ENCODE measurements at places on chromosomes 7 and 10.
A peak's percentile ranks its signal among the peaks of the same experiment; 100 is the strongest.

GRCh38 chr7:111865430-111865829, 303.1 kb upstream of the IMMP2L start:
- DNase-seq: no peak

DNA sequence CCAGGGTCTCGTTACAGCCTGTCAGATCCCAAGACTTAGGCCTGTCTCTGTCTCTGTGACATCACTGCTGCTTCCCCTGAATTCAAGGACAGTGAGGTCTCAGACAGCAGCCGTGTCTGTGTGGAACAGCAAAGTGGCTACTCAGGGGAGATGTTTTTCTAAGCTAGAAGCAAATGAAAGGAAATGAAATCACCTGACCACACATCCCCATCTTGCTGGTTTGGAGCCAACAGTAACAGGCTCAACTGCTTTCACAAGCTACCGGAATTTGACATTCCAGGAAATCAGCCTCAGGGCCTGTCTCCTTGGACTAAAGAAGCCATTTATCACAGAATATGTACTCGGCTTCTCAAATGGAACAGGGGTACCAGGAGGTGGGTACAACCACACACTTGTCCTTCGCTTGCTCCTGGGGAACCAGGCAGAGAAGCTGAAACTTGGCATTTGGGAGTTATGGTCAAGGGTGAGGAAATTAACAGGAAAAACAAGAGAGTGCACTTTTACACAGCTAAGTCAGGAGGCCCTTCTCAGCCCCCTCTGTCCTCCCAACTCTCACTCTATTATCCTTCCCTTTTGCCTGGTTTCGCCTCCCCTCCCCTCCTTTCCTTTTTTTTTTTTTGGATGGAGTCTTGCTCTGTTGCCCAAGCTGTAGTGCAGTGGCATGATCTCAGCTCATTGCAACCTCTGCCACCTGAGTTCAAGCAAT, 73.2 kb downstream of the SPDYE5 start:
- peak; percentile 23 for DNase-seq

- DNase-seq: no peak
Measured at GRCh38 chr7:103705542-103705941, 259.5 kb upstream of the SLC26A5 start.

DNA sequence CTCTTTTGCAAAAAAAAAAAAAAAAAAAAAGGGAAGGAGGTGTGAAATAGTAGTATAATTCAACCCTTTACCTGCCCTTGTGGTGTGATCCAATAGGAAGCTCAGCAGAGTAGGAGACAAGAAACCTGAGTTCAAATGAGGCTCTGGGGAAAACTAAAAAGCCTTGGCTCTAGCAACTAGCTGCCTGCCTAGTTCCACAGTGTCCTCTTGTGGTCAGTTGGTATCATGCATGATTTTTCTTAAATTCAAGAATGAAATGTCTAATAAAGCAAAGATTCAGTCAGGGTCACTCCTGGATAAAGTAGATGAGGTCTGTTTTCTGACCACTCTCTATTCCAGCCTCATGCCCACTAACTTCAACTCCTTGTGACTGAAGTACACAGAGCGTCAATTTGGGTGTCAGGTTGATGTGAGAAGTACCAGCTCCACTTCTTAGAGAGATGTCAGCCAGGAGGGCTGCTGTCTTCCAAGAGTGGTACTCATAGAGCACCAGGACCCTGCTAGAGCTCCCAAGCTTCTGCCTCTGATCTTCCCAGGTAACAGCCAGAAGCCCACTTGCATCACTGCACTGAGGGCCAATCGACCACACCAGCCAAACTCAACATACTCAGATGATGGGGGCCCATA, 10.5 kb downstream of the LSM5 start:
- DNase-seq: no peak

DNA sequence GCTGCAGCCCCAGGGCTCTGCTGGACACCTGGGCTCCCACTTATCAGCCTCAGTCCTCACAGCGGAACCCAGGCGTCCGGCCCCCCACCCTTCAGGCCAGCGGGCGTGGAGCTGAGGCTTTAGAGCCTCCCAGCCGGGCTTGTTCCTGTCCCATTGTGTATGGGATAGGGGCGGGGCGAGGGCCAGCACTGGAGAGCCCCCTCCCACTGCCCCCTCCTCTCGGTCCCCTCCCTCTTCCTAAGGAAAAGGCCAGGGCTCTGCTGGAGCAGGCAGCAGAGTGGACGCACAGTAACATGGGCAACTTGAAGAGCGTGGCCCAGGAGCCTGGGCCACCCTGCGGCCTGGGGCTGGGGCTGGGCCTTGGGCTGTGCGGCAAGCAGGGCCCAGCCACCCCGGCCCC, 2.7 kb downstream of the NOS3 start:
- no peak for DNase-seq

- no peak for DNase-seq
Measured at GRCh38 chr7:138515001-138515528, 55.0 kb downstream of the TRIM24 start.

DNA sequence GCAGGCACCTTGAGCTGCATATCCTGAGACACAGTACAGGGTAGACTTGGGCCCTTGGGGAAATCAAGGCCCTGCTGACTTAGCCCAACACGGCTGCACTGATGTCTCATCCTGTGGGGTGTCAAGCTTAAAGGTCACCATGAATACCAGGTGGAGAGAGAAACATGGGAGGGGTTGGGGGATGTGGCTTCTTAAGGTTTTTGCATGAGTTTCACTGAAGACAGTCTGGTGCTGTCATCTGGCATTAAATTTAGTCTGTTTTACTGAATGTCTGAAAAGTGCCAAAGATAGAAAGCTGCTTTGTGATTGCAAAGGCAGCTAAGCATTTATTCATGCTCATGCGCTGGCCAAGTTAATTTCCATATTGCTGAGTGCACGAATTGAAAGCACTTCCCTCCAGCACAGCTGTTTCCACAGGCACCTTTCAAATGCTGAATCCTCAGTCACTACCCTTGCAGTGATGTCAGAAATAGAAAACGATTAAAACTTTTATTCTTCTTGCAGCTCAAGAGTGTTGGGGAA, 102.1 kb downstream of the OSBPL3 start:
- DNase-seq: no peak

GRCh38 chr10:117928741-117929140, 118.0 kb downstream of the RAB11FIP2 start:
- DNase-seq: no peak

DNA sequence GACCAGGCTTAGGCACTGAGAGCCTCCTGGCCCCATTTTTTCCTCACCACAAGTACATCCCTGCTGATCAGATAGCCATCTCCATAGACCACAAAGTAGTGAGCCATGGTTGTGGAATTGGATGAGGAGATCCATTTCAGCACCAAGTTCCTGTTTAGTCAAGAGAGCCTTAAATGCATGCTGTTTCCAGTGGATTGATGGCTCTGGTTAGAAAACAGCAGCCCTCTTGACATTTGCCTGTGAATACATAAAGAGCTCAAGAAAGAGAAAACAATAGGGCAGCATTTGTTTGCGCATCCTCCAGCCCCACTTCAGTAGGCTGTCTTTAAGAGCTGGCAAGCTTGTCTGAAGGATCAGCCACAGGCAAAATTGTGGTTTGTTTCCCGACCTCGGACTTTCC, 251.2 kb downstream of the POU6F2 start:
- no peak for DNase-seq

GRCh38 chr7:22088827-22089226, 143.1 kb upstream of the CDCA7L start:
- no peak for DNase-seq

DNA sequence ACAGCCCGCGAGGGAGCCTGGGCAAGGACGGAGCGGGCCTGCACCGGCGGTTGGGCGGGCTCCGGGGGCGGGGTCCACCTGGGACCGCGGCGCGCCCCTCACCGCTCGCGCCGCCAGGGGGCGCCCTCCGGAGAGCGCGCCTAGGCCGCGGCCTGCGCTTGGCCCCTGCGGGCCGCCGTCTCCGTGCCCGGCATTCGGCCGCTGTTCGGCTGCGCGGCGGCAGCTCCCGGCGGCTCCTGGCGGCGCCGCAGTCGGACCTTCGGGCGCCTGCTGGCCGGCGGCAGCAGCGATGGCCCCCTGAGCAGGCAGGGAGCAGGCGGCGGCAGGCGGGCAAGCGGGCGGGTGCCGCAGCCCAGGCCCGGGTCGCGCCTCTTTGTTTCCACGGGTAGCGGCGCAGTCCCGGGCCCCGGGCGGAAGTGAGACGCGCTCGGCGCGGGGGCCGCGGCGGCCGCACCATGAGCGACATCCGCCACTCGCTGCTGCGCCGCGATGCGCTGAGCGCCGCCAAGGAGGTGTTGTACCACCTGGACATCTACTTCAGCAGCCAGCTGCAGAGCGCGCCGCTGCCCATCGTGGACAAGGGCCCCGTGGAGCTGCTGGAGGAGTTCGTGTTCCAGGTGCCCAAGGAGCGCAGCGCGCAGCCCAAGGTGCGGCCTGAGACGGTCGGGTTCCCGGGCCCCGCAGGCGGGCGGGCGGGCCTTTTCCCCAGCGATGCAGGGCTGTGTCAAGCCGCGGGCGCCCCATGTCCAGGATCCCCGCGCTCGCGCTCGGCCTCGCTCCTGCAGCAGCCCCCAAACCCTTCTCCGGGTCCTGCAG, at the start of gene INTS15:
TSS of gene INTS15 (plus strand) at position 193 of the 816 bp plus-strand sequence. CDS start at position 456, 263 bp downstream.
- DNase-seq: no peak

DNA sequence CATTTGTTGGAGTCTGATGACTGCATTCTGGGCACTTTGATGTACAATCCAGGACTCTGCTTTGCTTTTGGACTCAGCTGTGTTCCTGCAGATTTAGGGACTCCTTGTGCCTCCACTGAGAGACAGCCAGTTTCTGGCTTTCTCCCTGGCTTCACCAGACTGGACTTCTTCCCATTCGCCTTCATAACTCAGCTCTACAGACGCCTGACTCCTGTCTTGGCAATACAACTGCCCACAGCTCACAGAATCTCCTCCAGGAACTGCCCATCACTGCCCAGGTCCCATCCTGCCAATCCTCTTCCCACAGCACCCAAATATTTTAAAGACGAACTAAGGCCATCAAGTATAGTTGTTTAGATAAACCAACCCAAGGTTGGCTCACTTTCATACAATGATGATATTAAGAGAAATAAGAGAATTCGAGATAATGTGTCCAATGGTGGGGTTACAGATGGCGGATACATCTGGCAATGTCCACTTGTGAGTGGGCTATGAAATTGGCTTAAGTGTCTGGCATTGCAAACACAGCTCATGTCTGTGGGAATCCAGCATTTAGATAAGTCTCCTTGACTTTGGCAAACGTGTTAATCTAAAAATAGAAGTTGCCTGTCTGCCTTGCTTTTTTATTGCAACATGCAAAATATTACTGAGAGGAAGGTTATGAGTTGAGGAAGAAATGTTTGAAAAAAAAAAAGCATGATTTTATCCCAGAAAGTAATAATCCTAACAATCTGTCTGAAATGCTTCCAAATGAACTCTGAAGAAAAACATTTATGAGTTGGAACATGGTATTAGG, 95.1 kb downstream of the ITGA8 start:
- no peak for DNase-seq

GRCh38 chr7:11127114-11127785, 153.6 kb downstream of the PHF14 start:
- DNase-seq: no peak

GRCh38 chr10:90872648-90873020, 860 bp downstream of the RPP30 start:
- DNase-seq: no peak

GRCh38 chr10:1434912-1435692, 302.2 kb downstream of the ADARB2 start:
- DNase-seq: no peak

- no peak for DNase-seq
Measured at GRCh38 chr10:28881171-28881882, 204.0 kb downstream of the BAMBI start.

DNA sequence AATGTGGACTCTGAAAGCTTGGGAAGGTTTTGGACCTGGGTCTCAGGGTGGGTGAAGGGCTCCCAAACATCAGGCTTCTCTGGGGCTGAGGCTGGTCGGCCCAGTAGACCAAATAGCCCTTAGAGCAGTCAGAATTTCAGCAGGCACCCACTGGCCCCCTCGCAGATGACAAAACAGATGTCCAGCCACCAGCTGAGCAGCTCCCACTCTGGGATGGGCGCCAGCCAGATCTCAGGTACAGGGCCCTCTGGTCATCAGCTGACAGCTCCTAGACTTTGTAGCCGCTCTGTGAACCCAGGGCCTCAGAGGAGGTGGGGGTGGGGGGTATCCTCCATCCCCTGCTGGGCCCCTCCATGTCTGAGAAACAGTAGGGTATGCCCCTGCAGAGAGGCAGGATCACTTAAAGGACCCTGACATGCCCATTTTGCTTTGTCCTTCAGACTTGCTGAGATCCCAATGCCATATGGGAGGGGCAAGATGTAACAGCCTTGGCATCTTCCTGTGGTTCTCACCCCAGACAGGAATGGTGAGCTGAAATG, 26.5 kb downstream of the HSPA12A start:
- DNase-seq: no peak
